ENCODE measurements at places on chromosomes 7 and 10.

- peak; percentile 33 for DNase-seq
These were observed 46.1 kb downstream of the C1GALT1 start for GRCh38 chr7:7228472-7228871.

GRCh38 chr10:66538908-66539307 is 386.9 kb upstream of the LRRTM3 start:
- DNase-seq = no peak

- no peak for DNase-seq
These were observed 33.0 kb downstream of the RALA start for GRCh38 chr7:39656415-39656814.

DNA sequence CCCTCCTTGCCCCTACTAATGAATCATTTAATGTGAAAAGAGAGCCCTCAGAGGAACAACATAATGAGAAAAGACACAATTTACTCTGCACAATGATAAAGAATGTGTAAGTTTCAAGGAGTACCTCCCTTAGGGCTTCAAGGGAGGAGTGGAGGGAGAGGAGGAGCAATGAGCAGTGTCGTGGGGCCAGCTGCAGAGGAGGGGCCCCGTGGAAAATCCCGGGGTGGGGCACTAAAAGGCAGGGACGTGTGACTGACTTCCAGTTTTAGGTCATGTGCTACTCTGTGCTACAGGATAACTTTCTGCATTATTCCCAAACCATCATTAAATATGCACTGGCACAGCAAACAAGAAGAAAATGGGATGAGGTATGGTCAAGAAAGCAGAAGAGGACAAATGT is 108.1 kb downstream of the ANLN start:
- no peak for DNase-seq

DNA sequence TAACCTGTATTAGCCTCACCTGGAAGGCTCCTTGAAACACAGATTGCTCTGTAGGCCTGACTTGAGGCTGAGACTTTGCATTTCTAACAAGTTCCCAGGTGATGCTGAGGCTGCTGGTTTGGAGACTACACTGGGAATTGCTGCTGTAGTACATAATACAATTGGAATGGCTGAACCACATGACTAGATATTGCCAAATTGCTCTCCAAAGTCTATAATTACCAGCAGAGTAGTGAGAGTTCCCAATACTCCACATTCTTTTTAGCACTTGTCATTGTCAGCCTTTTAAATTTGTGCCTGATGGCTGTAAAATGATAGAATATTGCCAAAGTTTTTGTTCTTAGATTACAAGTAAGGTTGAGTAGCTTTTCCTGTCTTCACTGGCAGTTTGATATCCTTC is 39.9 kb downstream of the PLEKHA8 start:
- peak; percentile 91 for DNase-seq

DNA sequence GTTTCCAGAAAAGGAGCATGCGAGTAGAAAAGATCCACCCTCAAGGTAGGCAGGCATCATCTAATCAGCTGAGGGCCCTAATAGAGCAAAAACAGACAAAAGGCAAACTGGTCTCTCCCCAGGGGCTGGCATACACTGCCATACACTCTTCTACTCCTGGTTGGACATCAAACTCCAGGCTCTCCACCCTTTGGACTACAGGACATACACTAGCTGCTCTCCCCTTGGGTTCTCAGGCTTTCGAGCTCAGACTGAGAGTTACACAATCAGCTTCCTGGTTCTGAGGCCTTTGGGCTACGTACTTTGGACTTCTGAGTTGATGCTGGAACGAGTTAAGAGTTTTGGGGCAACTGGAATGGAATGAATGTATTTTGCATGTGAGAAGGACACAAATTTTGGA is 50.9 kb upstream of the TM9SF3 start:
- no peak for DNase-seq

DNA sequence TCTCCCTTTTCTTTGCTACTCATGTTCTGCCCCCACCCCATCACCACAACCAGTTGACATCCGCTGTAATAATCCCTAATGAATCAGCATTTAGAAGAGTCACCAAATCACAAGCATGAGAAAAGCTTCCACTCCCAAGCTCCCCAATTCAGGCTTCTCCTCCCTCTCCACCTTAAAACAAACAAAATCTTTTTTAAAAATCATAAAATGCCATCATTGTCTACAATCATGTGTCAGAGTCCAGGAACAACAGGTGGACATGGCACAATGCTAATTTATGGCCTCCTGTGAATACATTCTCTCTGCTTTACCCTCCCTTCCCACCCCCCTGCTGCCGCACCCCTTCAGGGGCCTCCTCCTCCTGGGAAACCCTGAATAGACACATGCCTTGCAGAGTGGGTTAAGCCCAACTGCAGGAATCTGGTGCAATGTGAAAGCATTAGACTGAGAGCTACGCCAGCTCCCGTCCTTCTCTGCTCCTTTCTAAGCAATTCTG is 3.7 kb downstream of the LRRC4 start:
- peak; percentile 56 for DNase-seq

DNA sequence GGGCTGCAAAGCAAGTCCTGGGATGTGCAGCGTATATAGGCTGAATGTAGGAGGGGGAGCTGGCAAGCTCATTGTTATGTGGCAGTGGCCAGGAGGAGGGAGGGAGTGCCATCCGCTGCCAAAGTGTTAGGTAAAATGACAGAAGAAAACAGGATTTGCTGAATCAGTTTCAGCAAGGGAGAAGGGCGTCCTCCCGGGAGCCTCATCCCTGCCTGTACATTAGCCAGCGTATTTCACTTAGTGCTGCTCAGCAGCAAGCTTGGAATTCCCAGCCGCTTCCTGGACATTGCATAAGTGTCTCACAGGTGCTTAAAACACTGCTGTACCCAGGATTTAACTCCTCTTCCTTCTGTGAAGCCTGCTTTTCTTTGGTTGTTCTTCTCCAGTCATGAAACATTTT is 2.5 kb downstream of the NIPSNAP2 start:
- peak; percentile 2 for DNase-seq

GRCh38 chr10:110486680-110487410 is 10.9 kb upstream of the DUSP5 start:
- DNase-seq = no peak

DNA sequence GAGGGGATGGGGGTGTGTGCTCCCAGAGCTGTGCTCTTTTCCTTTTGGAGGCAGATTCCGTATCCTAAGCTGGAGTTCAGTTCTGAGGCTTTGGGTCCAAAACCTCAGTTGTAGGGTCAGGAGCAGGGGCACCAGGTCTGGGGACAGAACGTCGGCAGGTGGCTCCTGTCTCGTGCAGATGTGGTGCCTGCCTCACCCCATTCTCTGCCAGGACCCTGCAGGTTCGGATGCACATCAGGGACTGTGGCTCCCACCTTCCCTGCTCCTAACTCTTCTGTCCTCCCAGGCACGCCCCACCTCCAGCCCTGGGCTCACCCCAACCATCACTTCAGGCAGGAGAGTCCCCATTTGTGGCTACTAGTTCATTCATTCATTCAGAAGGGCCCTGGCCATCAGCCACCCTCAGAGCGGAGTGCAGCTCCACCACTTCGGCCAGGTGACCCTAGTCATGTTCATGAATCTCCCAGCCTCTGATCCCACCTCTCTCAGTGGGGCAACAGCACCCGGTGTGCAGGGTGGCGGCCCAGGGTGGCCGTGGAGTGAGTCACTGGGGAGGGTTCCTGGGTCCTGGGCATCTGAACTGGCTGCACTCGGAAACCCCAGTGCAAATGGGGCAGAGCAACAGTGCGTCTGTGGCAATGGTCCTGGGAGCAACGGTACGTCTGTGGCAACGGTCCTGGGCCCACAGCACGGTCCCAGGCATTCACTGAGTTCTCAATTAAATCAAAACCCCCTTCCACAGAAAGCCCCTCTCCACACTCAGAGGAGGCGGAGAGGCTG is 100.8 kb upstream of the FAM20C start:
- no peak for DNase-seq

DNA sequence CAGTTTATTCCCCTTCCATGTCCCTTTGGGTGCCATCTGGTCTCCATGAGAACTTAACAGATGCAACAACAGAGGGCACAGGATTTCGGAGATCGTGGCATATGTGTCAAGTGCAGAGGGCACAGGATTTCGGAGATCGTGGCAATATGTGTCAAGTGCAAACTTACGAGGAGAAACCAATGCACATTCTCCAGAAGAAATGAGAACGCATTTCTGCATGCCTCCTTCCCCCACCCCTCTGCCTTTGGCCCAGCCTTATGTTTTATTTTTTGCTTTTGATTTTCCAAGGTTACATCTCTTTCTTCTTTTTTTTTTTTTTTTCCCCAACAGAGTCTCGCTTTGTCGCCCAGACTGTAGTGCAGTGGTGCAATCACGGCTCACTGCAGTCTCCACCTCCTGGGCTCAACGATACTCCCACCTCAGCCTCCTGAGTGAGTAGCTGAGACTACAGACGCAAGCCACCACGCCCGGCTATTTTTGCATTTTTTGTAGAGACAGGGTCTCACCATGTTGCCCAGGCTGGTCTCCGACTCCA is 586 bp upstream of the ANKRD26 start:
- no peak for DNase-seq

DNA sequence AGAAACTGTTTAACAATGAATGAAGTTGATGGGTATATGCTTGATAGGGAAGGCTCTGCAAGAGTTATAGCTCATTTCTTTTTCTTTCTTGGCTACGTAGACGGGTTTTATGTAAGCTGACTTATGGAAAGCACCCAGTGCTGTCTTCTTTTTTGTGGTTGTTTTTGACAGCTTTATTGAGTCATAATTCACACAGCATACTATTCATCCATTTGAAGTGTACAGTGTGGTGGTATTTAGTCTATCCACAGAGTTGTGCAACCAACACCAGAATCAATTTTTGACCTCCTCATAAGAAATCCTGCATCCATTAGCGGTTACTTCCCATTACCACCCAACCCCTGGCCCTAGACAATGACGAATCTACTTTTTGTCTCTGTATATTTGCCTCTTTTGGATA is 240.6 kb upstream of the KIAA1217 start:
- peak; percentile 76 for DNase-seq

- no peak for DNase-seq
These were observed 80.6 kb downstream of the ZEB1 start for GRCh38 chr10:31399631-31400030.

DNA sequence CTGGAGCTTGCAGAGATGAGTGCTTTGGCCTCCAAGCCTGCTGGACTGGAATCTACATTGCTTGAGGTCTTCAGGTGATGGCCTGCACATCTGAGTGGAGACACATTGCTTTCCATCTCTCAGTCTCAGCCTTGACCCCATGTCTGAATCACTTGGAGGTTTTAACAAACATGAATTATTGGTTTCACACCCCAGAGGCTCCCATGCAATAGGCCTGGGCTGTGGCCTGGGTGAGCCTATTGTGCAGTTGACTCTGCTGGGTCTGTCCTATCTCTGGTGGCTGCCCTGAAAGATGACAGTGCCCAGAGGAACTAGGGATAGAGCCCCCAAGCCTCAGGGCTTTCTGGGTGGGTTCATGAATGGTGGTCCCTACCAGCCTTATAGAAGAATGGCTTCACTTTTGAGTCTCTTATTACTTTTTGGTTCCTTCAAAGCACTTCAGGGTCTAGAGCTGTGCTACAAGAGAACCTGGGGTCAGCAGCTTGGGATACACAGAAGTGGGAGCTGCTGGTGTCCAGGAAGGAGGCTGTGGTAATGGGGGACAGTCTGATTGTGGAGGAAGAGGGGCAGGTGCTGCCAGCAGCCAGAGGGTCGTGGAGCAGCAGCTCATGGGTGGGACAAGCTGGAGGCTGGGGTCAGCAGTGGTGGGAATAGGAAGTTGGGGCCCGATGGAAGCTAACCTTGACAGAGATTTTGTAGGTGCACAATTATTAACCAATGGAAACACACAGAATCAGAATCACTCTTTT is 5.5 kb downstream of the RAMP3 start:
- no peak for DNase-seq

DNA sequence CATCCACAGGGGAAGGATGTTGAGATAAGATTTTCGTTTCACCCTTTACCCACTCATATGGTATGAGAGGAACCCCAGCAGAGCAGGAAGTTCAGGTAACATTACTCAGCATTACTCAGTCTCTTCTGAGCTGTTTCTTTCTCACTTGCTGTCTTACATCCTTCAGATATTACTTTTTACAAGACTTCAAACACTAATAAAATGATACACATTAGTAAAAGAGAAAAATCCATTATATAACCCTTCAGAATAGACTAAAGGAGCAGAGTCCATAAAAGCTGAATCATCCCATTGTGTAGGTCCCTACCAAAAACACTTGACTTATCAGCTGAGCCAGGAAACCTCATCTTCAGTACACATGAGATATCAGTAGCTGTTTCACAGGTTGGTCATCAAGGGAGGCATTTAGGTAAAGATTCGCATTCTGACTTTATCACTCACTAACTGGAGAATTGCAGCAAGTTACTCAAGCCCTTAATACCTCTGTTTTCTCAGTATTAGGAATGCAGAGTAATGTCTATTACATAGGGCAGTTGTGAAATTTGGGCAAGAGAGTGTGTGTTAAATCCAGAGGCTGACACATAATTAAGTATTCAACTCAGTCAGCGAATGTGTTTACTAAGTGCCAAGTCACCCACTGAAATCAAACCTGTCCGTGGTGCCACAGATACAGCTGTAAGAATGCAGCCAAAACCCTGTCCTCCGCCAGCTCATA is 44.7 kb downstream of the KLF6 start:
- DNase-seq = peak; percentile 60

DNA sequence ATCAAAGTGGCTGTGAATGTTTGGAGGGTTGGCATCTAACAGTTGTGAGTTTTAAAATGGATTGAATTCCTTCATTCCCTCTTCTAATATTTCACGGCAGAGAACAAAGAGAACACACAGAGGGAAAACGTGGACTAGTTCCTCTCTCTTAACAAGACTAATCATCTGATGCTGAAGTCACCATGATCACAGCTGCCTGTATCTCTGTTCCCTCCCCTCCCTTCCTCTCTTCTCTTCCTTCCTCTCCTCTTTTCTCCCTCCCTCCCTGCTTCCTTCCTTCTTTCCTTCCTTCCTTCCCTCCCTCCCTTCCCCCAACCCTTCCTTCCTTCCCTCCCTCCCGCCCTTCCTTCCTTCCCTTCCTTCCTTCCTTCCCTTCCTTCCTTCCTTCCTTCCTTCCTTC is 10.0 kb upstream of the GJD4 start:
- no peak for DNase-seq

Data from fibroblast of skin of right quadriceps (primary cell).